ENCODE measurements at places on chromosomes 1 and 21.

DNA sequence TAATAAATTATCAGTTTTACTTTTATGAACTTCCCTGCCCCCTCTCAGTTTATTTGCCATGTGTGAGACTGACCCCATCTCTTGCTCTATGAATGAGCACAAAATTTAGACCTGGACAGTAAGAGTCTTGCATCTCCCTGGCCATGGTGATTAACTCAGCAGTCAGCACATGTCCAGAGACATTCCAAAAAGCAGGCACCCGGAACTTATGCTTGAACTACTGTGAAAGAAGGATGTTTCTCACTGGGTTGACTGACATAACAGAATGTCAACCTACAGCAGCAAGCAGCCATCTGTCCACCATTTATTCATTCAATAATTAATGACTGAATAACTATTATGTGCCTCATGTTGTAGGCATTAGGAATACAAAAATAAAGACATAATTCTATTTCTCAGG lies 11.3 kb upstream of the SEC16B start:
- no peak for DNase-seq

- DNase-seq: no peak
Measured at GRCh38 chr1:179774000-179774399, 30.9 kb downstream of the FAM163A start.

- DNase-seq: no peak
Measured at GRCh38 chr1:59477286-59477685, 180.4 kb downstream of the FGGY start.

- no peak for DNase-seq
Measured at GRCh38 chr1:179017383-179018326, 8.0 kb upstream of the FAM20B start.

DNA sequence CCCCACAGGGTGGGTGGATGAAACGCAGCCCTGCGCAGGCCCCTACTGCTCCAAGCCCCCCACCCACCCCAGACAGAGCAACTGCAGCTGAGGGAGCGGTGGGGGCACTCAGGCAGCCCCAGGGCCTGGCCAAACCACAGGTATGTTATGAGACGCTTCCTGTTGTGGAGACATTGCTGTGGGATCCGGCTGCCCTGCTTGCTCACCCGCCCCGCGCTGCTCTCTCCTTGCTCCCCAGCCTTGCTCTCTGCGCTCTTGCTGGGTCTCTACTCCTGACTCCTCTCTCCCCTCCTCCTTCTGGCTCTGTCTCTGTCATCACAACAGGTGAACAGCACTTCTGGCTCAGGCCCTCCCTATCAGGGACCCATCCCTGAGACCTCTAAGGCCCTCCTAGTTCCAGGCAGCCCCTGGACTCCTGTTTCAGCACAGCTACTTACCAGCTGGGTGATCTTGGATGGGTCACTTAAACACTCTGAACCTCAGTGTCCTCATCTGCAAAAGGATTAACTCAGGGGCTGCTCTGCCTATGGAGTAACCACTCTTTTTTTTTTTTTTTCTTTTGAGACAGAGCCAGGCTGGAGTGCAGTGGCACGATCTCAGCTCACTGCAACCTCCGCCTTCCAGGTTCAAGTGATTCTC lies 15.9 kb downstream of the COL8A2 start:
- DNase-seq: peak; percentile 34

DNA sequence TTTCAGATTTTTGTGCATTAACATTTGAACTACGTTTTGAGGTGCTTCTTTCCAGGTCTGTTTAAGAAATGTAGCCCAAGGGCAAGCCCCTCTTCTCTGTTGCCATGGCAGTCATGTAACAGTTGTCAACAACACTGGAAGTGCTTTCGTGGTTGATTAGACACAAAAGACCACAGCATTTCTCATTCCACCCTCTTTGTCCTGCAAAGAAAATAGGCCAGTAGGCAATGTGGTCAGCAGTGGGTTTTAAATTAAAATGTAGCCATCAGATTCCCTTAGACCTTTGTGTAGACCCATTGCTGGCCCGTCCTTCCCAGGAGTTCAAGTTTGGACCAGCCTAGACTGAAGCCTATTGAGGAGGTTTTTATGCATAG lies 35.4 kb downstream of the VANGL1 start:
- DNase-seq: no peak

- no peak for DNase-seq
Measured at GRCh38 chr1:37752583-37753471, 12.1 kb downstream of the EPHA10 start.

DNA sequence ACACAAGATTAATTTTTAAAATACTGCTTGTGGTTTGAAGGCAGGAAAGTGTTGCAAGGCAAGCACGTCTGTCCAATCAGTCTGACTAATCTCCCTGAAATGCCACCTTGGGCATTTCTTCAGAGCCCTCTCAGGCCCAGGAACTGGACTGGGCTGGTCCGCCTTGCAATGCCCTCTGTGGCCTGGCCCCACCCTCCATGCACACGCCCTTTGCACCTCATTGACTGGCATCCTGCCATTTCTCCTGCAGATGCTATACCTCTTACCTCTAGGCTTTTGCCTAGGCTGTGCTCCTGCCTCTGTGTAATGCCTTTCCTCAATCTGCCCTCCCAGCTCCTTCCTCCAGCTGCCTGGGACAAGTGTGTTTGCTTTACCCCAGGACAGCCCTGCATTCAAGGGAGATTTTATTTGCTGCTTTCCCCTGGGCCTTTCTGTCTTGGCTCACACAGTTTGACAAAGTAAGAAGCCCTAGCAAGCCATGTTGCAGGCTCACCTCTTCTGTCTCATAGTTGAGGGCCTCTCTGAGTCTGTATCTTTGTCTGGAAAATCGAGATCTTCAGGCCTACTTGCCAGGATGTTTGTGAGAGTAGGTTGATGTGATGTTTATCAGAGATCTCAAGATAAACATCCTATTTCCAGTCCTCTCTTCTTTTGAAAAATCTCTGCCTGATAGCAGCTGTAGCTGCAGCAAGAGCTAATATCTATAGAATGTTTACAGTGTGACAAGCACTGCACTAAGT lies 149.2 kb upstream of the JUN start:
- DNase-seq: peak; percentile 21

DNA sequence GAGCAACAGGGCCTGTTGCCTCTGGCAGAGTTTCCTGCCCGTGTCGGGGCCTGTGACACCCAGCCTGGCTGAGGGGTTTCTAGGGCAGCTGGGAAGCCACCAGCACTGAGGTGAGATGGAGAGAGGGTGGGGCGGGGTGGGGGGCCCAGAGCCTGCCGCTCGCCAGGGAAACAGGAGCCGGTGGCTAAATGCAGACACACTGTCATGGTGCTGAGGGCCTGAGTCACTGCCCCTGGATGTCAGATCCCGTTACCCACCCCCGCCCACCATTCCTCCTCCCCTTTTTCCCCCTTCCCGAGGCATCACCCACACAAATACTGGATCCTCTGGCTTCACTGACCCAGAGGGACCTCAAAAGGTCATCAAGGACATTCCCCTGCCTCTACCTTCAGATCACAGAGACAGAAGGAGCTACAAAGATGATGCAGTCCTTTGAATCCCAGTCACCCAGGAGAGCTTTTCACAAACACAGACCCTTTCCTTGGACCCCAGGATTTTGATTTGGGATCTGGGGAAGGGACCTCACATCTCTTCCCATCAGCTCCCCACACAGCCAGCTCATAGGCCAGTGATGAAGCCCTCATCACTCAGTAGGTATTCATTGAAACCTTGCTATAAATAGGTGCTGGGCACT lies 1.9 kb upstream of the HSPB7 start:
- DNase-seq: no peak

- DNase-seq: no peak
Measured at GRCh38 chr1:42162181-42162580, 2.4 kb downstream of the GUCA2A start.

DNA sequence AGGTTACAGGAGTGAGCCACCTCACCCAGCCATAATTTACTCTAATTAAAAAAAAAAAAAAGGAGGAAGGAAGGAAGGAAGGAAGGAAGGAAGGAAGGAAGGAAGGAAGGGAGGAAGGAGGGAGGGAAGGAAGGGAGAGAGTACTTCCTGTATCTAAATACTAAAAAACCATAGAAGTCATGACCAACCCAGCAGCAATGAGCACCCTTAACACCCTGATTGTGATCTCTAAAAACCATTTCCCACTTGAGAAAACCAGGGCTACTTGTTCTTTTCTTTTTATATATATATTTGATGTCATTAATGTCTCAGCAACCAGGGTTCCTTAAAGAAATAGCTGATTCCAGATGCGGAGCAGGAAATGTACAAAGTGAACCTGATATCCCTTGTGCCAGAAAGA lies 31.2 kb downstream of the ARID4B start:
- peak; percentile 34 for DNase-seq

GRCh38 chr1:76892675-76893074 lies 25.4 kb downstream of the ST6GALNAC5 start:
- no peak for DNase-seq

DNA sequence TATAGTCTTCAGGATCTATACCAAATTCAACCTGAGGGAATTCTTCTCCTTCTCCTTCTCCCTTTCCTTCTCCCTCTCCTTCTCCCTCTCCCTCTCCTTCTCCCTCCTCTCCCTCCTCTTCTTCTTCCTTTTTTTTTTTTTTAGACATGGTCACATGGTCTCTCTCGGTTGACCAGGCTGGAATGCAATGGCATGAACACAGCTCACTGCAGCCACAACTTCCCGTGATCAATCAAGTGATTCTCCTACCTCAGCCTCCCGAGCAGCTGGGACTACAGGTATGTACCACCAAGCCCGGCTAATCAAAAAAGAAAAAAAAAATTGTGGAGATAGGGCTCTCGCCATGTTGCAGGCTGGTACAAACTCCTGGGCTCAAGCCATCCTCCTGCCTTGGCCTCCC lies 51.5 kb downstream of the DNAI4 start:
- DNase-seq: no peak

DNA sequence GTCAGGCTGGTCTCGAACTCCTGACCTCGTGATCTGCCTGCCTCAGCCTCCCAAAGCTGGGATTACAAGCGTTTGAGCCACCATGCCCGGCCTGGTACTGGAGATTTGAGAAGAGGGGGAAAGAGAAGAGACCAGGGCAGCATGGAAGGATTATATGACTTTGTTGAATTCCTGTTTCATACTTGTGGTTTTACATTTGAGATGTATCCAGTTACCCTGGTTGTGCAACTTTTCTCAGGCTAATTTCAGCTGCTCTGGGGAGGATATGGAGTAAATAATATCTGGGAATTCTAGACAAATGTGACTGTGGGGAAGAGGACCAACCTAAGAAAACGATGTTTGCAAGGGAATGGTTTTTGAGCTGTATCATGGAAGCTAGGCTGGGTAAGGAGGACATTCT lies 89.5 kb upstream of the GREM2 start:
- no peak for DNase-seq

DNA sequence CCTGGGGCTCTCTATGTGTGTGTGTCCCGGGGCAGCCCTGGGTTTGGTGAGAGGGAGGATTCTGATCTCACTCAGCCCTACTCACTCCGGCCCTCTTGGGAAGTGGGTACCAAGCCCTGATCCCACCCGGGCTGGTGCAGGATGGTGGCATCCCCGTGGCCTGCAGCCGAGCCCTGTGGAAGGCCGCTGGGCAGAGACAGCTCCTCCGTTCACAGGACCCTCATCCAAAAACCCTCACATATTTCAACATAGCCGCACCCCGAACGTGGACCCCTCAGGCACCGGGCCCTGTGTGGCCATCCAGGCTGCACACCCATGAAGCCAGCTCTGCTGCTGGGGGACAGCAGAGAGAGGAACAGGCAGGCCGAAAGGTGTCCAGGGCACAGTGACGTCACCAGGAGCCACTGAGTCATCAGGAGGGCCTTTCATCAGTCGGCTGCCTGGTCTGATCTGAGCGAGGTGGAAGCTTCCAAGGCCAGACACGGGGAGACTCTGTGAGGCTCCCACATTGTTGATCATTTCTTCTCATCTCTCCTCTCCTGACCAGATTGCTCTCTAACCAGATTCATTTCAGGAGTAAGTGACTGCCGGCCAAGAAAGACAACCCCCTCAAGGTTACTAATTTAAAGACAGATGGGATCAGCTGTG lies 16.2 kb upstream of the GPR157 start:
- DNase-seq: no peak

- DNase-seq: no peak
Measured at GRCh38 chr1:158328426-158328825, 2.9 kb downstream of the CD1B start.

DNA sequence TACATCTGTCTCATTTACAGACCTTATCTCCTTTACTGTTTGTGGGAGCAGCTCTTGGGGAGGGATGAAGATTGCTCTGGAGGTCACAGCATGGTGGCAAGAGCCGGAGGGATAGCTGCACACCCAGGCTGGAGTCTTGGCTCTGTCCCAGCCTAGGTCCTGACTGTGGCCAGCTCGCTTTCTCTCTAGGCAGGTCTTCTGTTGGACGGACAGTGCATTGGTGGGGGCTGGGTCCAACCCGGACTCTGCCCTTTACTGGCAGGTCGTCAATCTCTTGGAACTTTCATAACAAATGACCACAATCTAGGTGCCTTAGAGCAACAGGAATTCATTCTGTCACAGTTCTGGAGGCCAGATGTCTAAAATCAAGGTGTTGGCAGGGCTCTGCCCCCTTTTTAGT lies 319.8 kb upstream of the C1orf174 start:
- DNase-seq: no peak

- DNase-seq: no peak
Measured at GRCh38 chr21:17422931-17423330, 89.9 kb upstream of the CXADR start.

DNA sequence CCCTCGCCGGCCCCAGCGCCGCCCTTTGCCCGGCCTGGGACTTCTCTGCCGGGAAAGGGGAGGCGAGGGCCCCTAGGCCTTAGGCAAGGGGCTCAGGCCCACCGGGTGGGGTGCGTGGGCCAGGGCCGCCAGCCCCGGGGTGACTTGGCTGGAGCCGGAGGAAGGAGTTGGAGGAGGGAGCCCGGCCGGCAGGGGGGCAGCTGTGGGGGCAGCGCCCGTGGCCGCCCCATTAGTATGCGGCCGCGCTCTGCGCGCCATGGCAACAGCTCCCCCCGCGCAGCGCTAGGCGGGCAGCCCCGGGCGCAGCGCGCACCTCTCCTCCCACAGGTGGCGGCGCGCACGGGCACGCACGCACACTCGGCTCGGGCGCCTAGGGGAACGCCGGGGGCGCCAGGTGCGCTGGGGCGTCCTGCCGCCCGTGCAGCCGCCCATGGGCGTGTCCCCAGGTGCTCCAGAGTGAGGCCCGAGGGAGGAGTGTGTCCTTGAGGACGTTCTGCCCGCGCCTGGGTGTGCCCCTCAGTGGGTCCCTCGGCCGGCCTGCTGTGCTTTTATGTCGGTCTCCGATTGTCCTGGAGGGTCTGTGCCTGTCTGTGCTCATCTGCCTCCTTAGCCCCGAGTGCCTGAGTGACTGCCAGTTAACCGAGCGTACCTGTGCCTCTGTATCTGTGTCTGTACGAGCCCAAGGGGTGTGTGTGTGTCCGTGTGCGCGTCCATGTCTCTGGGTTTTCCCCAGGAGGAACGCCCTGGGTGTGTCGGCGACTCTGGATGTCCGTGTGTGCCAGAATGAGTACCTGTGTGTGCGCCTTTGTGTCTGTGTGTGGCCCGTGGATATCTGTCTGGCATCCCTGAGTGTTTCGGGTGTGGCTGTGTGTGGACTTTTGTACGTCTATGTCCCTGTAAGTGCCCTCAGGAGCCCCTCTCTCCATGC lies 38.2 kb upstream of the WASF2 start:
- DNase-seq: peak; percentile 32

GRCh38 chr1:245434280-245434679 lies 279.5 kb downstream of the KIF26B start:
- DNase-seq: no peak

GRCh38 chr1:214233856-214234634 lies 46.9 kb upstream of the SMYD2 start:
- DNase-seq: no peak

- no peak for DNase-seq
Measured at GRCh38 chr1:245599371-245600174, 444.8 kb downstream of the KIF26B start.

All from CD4-positive, alpha-beta T cell treated with Interleukin-4 for 4 hours (primary cell).